ENCODE measurements at places on chromosomes 2 and 18.

DNA sequence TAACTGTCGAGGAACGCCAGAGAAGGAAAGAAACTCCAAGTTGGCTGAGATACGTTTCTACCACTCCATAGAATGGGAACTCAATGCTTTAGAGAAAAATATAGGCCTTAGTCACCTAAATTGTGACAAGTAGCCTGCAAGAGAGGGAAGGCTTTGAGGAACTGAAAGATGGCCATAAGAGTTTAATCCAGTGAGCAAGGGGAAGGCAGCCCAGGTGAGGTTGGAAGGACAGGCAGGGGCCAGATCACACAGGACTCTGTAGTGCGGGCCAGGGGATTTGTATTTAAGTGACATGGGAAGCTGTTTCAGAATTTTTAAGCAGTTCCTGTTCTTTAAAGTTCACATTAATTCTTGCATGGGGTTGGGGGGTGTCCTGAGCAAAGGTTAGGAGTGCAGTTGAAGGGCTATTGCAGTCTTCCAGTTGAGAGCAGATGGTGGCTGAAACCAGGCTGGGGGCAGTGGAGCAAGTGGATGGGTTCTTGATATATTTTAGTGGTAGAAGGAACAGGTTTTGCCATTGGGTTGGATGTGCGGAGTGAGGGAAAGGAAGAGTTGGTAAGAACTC is 138.9 kb upstream of the PELI1 start:
- DNase-seq = no peak

DNA sequence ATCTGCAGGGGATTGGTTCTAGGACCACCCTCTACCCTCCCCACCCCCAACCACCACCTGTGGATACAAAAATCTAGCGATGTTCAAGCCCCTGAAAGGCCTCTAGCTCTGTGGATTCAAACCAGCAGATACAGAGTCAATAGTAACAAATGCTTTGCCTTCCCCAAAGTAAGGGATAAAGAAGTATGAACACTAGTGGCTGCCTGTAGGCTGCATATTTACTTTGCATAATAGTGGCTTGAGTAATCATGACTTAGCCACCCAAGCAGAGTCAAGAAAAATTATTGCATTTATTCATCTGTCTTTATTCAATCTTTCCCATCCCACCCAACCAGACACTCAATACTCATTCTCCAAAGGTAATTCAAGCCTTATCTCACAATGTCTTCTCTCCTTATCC is 43.8 kb downstream of the SOCS6 start:
- DNase-seq = no peak

DNA sequence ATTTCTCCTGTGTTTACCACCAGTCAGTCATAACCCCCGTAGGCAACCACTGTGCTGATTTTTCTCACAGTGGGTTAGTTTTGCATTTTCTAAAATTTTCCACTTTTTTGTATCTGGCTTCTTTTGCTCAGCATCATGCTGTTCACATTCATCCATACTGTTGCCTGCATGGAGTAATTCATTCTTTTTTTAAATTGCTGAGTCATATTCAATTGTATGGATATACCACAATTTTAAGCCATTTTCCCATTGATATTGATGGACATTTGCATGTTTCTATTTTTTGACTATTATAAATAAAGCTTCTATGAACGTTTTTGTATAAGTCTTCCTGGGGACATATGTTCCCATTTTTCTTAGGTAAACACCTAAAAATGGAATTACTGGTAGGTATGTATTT is 40.5 kb downstream of the ASB18 start:
- no peak for DNase-seq

DNA sequence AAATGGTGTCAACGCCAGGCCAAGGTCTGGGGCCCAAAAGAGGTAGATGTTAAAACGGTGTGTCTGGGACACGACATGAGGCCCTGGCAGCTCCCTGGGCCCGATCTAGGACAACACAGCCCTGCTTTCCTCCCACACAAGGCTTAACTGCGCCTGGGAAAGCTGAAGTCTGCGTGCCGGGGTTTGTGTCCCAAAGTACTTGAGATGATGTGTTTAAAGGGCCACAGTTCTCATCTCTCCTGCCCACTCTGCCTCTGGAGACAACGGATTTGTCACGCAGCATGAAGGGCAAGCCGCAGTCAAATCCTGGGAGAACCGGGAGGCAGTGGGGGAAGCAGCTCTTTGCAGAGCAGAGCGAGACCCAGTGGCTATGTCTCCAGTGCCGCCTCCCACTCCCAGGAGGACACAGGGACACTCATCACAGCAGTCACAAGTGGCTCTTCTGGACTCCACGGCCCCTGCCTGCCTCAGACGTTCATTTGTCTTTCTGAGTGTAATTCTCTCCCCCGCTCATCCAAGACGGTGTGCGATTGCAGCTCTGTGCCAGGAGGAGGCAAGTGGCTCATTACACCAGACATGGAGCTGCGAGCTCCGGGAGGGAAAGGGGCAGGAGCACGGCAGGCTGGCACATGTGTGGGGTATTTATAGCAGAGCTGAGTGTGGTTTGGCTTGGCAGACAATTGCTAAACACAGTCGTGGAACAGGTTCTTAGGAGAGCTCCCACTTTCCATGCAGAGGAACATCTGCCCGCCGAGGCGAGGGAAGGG is 57.7 kb upstream of the SEMA4C start:
- DNase-seq = no peak
